Stimulated activated CD4-positive, alpha-beta T cell treated with anti-CD3 and anti-CD28 coated beads, Interleukin-4, amount 100 ng/mL, for 24 hours (primary cell): ENCODE measurements at places on chromosomes 16 and 17.
A peak's percentile ranks its signal among the peaks of the same experiment; 100 is the strongest.

DNA sequence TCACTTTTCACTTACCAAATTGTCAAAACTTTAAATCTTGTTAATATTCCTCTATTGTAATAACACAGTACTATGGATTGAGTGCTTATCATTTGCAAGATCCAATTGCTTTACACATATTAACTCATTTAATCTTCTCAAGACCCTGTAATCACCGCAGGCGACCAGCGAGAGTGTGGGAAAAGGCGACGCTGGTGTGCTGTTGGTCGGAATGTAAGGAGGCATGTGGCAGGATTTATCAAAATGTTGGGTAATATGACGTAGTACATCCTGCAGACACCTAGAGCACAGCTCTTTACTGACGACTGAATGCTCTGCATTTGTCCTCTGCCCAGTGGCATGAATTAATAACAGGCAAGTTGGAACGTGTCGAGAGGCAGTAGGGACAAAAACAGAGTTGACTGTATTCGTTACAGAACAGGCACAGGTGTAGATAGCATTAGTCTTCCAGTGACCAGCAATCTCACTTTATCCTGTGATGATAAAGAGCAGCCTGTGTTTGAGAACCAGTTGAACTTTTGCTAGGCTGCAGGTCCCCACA, 80.3 kb downstream of the TNRC6C start:
- DNase-seq = no peak

DNA sequence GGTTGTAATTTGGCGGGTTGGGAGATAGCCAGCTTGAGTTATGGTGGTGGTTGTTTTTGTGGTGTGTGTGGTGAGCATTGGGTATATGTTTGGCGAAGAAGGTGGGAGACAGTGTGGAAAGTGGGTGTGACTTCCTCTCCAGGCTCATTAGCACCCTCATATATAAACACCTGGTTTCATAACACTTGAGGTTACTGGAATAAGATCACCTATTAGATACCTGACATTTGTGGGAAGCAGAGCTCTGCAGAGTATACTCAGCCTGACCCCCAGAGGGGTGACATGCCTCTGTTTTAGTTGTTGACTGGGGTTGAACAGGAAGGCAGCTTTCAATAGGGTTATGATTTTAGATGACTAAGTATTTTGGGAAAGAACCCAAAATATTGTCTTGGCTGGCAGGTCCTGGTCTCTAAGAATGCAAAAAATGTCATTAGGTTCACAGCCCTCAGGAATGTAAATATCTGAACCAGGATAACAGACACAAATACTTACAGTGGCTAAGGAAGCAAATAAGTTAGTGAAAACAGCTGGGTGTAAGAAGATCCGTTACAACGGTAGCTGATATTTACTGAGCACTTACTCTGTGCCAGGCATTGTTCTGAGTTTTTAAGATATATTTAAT, 18.3 kb upstream of the EFCAB13 start:
- no peak for DNase-seq

GRCh38 chr17:55219459-55219858, 45.3 kb upstream of the HLF start:
- DNase-seq = no peak

GRCh38 chr16:5639531-5639930, 541.9 kb upstream of the EEF2KMT start:
- DNase-seq = no peak

GRCh38 chr16:84897911-84898377, 78.2 kb downstream of the CRISPLD2 start:
- no peak for DNase-seq

- DNase-seq = no peak
Observed at GRCh38 chr17:9285602-9286427, 264.5 kb downstream of the NTN1 start.

GRCh38 chr16:87525352-87525751, 32.5 kb upstream of the ZCCHC14 start:
- no peak for DNase-seq

DNA sequence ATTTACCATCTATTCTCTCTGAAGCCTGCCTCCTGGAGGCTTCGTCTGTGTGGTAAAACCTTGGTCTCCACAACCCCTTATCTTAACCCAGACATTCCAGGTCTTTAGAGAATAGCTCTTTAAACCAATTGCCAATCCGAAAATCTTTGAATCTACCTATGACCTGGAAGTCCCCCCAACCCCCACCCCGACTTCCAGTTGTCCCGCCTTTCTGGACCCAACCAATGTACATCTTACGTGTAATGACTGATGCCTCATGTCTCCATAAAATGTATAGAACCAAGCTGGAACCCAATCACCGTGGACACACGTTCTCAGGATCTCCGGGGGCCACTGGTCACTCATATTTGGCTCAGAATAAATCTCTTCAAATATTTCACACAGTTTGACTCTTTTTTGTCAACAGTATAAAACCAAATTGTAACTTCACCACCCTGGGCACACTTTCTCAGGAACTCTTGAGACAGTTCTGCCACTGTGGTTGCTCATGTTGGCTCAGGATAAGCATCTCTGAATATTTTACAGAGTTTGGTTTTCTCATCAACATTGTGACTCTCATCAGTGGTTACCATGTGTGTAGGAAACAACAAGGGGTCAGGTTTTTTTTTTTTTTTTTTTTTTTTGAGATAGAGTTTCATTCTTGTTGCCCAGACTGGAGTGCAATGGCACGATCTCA, 18.1 kb upstream of the DNAH17 start:
- no peak for DNase-seq

GRCh38 chr17:32558997-32559650, 72.3 kb downstream of the CDK5R1 start:
- DNase-seq = no peak

- no peak for DNase-seq
Observed at GRCh38 chr16:84349862-84350684, 18.3 kb upstream of the ATP2C2 start.

- peak; percentile 72 for DNase-seq
Observed at GRCh38 chr17:27654654-27655524, 23.9 kb downstream of the LGALS9 start.

- DNase-seq = no peak
Observed at GRCh38 chr16:68629351-68629910, 15.7 kb upstream of the CDH3 start.

DNA sequence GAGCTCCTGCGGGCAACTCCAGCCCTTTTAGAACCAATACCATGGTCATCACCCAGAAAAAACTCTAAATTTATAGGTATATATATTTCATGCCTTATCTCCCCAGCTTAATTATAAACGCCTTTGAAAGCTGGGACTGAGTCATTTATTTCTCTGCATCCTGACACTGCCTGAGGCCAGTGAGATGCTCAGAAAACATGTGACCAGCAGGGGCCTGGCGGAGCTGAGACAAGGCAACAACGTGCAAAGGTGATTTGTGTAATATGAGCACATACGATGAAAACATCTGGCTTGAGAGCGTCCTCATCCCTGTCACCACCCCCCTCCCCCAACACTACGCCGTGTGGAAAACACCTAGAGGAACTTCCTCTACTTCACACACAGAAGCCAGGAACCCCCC, 22.7 kb downstream of the NXN start:
- no peak for DNase-seq

GRCh38 chr16:74850027-74850426, 75.4 kb upstream of the FA2H start:
- DNase-seq = no peak

DNA sequence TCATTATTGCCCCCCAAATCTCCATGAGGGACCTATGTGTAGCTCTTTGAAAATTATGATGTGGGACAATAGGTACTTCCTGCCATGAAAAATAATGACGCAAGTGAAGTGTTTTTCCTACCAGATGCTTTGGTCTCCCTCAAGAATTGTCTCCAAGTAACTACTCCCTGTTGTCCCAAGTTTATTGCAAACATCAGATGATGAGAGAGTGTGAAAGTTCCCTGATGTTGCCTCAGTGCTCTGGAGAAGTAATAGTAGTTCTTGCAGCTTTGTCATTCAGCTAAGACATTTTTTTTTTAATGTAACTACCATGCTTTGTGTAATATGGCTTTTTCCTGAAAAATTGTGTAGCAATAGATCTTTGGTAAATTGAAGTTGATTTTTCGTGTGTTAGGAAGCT, 20.1 kb downstream of the LPCAT2 start:
- DNase-seq = no peak

DNA sequence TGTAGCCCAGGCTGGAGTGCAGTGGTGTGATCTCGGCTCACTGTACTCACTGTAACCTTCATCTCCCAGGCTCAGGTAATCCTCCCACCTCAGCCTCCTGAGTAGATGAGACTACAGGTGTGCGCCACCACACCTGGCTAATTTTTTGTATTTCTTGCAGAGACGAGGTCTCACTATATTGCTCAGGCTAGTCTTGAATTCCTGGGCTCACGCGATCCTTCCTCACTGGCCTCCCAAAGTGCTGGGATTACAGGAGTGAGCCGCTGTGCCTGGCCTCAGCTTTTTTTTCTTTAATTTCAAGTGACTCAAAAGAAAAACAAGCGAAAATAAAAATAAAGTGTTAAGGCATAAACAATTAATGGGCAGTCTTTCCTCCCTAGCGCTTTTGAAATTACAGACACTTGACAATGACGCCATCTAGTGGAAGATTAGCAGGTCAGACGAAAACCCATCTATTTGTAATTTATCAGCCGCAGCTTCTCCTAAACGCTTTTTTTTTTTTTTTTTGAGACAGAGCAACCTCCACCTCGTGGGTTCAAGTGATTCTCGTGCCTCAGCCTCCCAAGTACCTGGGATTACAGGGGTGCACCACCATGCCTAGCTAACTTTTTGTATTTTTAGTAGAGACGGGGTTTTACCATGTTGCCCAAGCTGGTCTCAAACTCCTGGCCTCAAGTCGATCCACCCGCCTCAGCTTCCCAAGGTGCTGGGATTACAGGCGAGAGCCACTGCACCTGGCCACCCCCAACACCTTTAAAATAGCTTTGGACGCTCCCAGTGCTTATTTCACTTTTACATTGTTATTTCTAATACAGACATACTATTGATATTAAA, 28.1 kb upstream of the PECAM1 start:
- no peak for DNase-seq

DNA sequence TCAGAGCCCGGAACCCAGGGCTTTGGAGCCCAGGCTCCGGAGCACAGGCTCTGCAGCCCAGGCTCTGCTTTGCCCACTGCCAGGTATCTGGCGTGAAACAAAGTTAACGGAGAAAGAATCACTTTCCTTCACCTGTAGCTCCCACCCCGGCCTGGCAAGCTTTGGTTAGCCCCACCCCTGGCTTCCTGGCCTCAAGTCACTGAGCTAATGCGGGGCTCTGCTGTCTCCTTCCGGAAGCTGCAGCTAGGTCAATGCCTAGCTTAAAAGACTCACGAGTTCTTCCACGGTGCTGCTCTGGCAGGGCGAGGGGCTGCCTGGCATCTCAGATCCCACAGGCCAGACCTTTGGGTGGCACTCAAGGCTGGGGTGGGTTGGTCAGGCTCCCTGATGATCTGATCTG, 21.1 kb upstream of the SPPL2C start:
- DNase-seq = no peak

DNA sequence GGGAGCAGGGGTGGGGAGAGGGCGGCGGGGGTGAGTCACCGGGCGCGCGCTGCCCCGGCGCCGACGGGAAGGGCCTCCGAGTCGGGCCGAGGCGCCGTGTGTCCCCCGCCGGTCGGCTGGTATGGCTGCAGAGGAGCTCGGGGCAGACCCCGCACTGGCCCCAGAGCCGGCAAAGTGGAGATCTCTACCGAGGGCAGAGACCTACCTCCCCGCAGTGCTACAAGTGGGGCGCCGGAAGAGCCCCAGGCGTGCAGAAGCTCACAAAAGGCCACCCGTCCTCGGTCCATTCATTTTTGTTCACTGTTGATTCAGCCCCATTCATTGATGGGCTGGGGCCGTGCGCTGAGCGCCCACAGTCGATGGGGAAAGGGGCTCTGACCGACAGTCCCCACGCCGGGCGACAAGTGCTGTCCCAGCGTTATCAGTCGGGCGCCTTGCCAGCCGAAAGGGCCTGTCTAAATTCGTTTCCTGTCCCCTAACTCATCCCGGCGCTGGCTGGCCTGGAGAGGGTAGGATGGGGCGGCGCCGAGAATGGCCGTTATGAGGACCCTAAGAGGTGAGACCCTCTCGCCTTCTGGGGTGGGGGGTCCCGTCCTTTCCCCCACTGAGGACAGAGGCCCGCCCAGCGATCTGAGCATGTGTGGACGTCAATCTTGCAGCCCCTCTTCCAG, 709 bp upstream of the ENO3 start:
- peak; percentile 46 for DNase-seq

DNA sequence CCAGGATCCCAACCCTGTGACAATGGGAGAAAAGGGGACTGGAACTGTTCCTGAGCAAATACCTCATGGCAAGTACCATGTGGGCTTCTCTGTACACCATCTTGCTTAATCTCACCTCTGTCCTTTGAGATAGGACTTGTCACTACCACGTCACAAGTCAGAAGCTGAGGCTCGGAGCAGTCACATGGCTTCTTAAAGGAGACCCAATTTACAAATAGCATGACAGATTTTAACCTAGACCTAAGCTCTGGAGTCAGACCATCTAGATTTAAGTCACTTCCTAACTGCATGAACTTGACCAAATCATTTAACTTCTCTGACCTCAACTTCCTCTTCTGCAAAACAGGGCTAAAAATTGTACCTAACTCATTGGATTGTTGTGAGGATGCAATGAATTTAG, 36.0 kb upstream of the CCL1 start:
- DNase-seq = no peak

GRCh38 chr17:69282002-69282401, 44.9 kb downstream of the ABCA5 start:
- no peak for DNase-seq

DNA sequence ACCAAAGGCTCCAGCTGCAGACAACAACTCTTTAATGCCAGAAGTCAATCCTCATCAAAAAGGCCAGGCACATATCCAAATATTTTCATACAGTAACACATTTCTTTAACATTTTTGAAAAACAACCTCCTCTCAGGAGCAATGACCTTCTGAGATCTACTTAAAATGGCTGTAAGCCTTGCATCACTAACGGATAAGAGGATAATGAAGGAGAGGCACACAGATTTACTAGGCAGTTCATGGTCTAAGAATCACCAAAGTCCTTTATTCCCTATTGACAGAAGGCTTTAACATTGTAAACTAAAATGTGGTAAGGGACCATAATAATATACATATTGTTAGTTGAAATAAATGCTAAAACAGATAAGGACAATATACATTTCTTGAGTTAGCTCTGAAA, 114.7 kb downstream of the USP32 start:
- DNase-seq = no peak

GRCh38 chr17:78992542-78993212, 13.0 kb upstream of the LGALS3BP start:
- DNase-seq = no peak

DNA sequence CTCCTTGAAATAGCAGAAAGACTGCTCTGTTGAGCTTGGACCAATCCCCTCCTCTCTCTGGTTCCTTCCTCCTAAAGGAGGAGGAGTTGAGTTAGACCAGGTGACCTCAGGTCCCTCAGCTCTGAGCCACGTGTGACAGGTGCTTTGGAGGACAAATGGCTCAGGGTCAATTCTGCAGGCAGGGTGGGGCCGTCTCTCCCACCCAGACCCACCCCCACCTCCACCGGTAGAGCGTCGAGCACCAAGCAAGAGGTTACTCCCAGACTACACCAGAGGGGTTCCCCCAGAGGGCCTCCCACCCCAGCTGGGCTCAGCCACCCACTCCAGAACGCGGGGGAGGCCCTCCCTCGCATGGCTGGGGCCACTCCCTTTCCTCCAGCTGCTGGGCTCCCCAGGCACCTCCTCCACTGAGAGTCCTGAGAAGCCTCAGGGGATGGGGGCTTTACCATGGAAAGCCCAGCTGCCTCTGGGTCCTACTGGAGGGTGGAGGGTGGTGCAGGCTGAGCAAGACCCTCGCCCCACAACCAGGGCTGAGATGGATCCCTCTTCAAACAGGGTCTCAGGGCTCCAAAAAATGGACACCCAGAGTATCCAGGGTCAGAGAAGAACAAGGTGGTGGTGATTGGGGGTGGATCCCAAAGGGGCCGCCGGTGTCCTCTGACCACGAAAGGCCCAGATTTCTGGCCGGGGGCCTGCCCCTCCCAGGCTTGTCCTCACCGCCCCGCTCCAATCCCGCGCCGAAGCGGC, 7.6 kb downstream of the MYO1C start:
- peak; percentile 29 for DNase-seq
